ENCODE measurements at places on chromosomes 16 and 17.

GRCh38 chr17:81831563-81831956 is 1.5 kb downstream of the MCRIP1 start:
- DNase-seq: no peak

GRCh38 chr17:55677446-55677845 is 45.2 kb downstream of the TMEM100 start:
- no peak for DNase-seq

- DNase-seq: no peak
Measured at GRCh38 chr17:15931394-15931793, 13.5 kb upstream of the ADORA2B start.

DNA sequence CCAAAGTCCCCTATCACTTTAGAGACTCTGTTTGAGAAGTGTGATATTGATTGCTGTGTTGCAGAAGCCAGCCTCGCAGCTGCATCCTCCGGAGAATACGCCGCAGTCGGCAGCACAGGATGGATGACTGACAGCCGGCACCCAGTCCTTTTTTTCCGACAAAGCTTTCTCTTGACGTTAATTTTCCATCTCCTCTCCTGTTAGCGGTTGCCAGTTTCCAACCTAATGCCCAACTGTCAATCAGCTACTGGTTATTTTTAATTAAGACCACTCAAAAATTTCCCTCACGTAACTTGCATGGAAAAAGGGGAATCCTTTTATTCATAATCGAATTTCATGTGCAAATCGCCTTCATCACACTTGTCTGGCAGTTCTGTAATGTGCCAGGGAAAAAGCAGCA is 953.9 kb downstream of the CDH11 start:
- DNase-seq: no peak

DNA sequence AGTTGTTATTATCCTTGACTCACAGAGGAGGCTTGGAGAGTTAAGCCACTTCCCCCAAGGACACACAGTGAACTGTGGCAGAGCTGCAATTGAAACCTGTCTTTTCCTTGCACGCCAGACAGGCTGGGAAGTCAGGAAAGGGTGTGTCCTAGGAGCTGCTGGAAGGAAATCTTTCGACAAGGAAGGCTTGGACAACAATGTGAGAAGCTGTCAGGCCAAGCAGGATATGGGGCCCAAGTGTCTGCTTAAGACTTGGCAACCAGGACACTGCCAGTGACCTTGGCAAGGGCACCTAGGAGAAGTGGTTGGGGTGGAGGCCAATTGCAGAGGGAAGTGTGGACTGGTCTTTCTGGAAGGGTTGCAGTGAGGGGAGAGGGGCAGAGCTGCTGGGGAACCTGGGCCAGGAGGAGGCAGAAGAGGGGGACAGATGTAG is 2.1 kb upstream of the CAMKK1 start:
- no peak for DNase-seq

DNA sequence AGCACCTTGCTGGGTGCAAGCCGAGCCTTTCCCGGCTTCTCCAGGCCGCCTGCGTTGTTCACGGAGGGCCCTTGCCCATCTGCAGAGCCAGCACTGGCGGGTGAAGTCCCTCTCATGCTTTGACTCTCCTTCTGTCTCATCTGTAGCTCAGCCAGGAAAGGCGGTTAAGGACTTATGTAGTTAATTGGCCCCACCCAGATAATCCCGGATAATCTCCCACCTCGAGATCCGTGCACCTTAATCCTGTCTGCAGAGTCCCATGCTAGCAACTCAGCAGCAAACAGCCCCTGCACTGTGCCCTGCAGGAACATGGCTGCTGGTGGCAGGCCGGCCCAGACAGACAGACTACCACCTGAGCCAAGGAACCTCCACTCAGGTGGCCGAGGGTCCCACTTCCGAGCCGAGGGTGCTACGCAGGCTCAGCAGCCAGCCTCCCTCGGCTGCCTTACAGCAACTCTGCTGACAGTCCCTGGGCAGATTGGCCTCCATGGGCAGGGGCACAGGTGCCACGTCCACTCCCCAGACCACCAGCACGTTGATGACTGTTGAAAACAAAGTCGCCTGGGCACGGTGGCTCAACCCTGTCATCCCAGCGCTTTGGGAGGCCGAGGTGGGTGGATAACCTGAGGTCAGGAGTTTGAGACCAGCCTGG is 16.9 kb downstream of the RAB40C start:
- DNase-seq: no peak

GRCh38 chr17:14813649-14814370 is 451.3 kb downstream of the PMP22 start:
- peak; percentile 66 for DNase-seq

- no peak for DNase-seq
Measured at GRCh38 chr17:34758316-34758715, 178.9 kb downstream of the TMEM132E start.

- no peak for DNase-seq
Measured at GRCh38 chr17:41026715-41027471, at the start of gene KRTAP1-5. TSS of gene KRTAP1-5 (minus strand) at chr17:41027208. CDS start at chr17:41027155, 53 bp downstream.

GRCh38 chr17:21039839-21040575 is 2.8 kb downstream of the USP22 start:
- no peak for DNase-seq

DNA sequence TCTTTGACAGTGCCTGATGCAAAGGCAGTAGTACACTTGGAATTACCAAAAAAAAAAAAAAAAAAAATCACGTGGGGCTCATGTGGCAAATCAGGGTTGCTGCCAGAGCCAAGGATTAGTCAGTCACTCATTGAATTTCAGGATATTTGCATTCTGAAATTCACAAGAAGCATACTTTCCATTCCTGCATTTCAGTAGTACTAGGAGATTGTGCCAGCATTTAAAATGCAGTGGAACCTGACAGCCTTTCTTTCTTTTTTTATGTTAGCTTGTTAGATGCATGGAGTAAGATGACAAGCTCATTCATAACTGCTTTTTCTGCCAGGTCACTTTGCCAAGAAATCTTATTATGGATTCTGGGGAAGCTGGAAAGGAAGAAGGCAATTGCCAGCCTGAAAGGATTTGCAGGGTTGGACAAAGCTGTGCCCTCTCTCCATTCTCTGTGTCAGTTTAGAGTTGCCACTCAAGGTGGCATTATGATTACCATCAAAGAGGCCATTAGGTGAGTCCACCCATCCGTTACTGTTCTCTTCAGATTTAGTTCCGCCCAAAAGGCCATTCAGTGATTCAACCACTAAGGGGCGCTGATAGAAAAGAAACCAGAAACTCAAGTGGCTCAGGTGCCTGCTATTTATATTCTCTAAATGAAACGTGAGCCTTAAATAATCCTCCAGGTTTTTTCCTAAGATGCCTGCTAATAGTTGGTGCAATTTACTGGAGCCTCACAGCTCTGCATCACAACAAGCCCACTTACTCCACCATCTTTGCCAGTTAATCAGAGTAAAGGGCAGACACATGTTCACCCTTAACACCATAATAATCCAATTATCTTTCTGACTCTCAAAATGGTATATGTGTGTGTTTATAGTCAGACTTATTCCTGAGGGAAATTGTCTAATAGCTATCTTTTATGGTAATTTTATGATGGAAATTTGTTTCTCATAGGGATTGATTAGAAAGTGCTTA is 59.0 kb downstream of the TANGO6 start:
- peak; percentile 55 for DNase-seq

DNA sequence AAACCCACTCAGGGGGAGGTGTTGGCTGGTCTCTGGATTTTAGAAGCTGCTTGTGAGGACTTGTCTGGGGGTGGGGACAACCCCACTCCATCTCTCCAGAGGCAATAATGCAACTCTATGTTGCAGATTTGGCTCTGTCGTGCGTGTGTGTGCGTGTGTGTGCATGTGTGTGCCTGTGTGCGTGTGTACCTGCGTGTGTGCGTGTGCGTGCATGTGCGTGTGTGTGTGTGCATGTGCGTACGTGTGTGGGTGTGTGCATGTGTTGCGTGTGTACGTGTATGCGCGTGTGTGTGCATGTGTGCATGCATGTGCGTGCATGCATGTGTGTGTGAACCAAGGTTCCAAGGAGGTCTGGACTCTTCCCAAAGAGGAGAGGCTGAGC is 120.4 kb upstream of the LHX1 start:
- no peak for DNase-seq

GRCh38 chr17:18362698-18363100 is 651 bp downstream of the SHMT1 start:
- DNase-seq: no peak

DNA sequence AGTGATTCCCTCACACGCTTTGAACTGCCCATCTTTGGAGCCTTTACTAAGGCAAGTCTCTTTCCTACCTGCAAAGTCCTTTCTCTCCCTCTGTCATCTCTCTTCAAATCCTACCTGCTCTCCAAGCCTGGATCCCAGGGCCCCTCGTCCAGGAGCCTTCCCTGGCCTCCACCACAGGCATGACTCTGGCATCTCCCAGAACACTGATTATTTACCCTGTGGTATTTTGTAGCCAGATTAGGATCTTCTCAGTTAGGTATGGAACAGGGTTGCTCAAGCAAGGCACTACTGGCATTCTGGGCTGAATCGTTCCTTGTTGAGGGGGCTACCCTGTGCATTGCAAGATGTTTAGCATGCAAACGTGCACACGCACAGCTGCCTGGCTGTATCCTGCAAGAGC is 31.9 kb upstream of the POLR3E start:
- no peak for DNase-seq

- no peak for DNase-seq
Measured at GRCh38 chr17:80614332-80615047, 69.9 kb downstream of the RPTOR start.

DNA sequence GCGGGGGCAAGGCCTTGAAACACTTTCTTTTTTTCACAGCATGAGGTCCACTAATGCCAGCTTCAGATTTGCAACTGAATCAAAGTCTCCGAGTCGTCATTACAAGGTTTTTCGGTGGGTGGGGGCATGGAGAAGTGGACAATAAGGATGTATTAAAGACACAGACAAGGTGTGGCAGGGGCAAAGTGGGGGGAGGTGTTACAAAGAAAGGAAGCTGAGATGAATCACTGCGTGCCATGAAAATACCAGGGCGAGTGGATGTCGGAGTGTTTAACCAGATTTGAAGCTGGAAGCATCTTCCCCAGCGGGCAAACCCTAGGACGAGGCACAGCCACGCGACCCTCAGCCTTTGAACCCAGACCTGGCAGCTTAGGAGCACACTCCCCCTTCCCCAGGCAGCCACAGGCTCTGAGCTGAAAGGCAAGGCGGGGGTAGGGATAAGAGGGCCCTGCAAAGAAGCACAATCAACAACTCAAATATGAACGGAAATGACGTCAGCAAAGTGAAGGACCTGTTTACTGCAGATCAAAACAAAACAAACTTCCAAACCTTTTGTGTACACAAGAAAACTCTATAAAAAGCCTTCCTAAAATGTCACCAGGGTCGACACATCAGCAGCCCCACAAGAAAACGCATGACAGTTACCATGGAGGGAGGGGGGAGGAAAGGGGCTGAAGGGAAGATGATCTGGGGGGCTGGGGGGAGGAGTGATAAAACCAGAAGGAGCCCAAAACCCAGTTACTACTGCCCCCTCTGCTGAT is 5.6 kb upstream of the ZFHX3 start:
- no peak for DNase-seq

DNA sequence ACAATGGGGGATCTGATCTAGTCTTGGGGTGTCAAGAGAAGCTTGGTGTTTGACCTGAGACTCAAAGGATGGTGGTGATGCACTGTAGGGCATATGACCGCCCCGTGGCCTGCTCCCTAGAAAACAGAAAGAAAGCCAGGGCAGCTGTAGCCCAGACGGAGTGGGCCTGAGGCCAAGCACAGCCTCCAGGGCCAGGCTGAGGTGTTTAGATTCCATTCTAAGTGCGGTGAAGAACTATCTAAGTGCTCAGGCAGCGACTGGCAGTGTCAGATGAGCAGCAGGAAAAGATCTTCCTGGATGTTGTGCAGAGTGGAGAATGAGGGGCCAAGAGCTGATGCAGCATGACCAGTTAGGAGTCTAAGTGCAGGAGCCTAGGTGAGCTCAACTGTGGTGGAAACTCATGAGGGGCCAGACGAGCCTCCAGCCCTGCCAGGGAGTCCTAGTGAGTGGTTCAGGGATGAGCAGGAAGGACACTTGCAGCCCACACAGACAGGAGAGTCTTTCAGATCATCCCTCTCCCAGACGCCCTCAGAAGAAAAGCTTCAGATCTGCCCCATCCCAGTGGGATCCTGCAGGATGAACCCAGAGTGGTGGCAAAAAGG is 314.2 kb upstream of the CCL2 start:
- DNase-seq: no peak

DNA sequence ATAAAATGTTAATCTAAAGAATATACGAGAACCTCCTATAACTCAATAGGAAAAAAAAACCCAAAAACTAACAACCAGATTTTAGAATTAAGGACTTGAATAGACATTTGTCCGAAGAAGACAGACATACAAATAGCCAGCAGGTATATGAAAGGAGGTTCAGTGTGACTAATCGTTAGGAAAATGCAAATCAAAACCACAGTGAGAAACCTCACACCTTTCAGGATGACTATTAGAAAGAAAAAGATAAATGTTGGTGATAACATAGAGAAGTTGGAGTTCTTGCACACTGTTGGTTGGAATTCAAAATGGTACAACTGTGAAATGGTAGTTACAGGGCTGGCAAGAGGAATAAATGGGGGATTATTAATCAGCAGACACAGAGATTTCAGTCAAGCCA is 339.0 kb downstream of the TMEM114 start:
- no peak for DNase-seq

- DNase-seq: no peak
Measured at GRCh38 chr17:67266496-67266895, 21.5 kb upstream of the HELZ start.

DNA sequence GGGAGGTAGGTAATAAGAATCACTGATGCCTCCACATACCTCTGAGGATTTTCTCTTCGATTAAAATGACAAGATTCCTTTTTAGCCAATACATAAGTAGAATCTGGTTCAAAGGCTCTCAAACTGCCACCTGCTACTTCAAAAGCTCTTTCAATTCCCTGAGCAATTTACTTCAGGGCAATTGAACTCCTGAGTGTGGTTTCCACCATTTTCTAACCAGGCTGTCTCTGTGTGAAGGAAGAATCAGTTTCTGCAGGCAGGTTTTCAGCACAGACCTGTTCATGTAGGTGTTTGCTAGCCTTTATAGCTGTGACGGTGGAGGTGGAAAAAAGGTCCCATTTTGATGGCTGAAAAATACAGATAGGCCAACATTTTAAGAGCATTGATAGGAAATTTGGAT is 18.2 kb upstream of the HS3ST3B1 start:
- DNase-seq: no peak
